ENCODE measurements at places on chromosomes 5 and 9.

GRCh38 chr5:135826994-135827671, 7.3 kb upstream of the SLC25A48 start:
- DNase-seq, result no peak

DNA sequence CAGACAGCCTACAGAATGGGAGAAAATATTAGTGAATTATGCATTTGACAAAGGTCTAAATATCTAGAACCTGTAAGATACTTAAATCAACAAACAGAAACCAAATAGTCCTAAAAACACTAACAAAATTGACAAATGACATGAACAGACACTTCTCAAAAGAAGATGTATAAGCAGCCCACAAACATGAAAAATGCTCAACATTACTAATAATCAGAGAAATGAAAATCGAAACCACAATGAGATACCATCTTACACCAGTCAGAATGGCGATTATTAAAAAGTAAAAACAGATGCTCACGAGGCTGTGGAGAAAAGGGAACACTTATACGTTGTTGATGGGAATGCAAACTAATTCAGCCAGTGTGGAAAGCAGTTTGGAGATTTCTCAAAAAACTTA, 1186.8 kb downstream of the DTWD2 start:
- DNase-seq, result no peak

DNA sequence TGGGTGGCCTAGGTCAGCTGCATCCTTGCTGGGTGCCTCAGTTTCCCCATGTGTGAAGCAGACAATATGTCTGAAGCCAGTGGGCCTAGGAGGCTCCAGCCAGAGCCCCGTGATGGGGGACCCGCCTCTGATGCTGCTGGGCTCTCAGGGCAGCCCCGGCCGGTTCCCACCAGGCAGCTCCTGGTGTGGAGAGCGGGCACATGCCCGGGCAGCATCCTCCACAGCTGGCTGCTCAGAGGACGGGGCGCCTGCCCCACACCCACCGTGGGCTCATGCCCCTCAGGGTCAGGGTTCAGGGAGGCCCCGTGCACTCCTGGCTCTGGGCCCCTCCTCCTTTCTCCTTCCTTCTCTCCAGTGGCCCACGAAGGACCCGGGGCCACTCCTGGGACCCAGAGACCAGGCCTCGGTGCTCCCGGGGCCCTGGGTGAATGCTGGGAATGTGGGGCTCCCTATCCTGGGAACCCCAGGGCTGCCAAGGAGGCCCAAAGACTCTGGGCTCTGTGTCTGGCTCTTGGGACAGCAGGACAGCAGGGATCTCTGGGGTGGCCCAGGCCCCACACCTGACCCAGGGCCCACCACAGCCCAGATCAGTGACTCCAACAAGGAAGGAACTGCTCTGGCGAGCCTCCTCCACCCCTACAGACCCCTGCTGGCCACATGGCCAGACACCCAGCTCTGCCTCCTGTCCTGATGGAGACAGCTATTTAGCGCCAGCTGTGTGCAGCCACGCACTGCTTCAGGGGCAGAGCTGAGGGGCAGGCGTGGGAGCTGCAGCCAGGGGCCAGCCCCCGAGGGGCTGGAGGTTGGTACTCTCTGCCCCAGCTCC, 39.5 kb upstream of the EGFL7 start:
- no peak for DNase-seq

DNA sequence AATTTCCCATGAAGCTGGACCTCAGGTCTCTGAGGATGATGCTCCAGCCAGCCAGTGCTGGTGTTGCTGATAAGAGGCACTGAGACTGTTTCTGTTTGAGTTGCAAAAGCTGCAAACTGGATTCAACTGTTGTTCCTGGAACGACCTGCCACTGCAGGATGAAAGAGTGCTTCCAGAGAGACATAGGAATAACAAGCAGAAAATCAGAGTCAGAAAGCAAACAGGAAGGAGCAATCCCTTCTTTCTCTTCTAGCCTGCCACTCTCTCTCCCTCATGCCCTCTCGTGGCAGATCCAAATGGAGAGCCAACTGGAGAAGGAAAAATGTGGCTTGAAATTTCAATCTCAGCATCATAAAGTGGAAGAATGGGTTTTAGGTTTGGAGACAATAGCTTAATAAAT, 110.4 kb downstream of the STARD4 start:
- no peak for DNase-seq

DNA sequence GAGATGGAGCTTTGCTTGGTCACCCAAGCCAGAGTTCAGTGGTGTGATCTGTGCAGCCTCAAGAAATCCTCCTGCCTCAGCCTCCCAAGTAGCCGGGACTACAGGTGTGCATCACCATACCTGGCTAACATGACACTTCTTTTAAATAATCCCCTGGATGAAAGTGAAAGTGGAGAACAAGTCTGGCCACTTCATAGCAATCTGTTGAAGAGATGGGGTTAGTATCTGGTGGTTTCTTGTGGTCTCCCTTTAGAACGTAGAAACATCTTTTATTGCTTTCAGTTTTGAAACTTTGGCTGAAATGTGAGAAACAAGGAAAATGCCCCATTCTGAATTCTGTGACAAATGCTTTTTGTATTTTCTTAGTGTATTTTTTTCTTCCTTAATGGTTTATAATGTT, 452.5 kb upstream of the RIOK2 start:
- no peak for DNase-seq

GRCh38 chr5:112245656-112246055, 173.4 kb downstream of the EPB41L4A start:
- no peak for DNase-seq

DNA sequence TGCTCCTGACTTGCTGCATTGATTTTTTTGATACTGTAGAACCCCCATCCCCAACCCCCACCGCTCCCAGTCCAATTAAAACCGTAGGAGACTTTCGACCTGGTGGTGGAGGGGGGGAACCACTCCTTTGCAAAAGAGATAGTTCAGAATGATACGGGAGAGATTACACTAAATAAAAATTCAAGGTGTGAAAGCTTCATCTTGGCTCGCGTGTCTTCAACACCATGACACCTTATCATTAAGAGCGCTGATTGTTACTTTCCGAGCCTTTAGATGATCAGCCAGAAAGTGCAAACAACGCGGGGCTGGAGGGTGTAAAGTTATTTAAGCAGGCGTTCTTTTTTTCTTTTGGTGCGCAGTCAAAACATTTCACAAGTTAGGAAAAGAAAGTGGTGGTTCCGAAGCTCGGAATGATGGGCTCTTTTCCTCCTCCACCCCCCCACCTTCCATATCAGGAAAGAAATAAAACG, 1.3 kb upstream of the ZNF462 start:
- no peak for DNase-seq

GRCh38 chr5:14341571-14342230, 198.6 kb downstream of the TRIO start:
- no peak for DNase-seq

- DNase-seq, result no peak
Measured at GRCh38 chr9:97510797-97511654, 9.6 kb downstream of the TMOD1 start.

DNA sequence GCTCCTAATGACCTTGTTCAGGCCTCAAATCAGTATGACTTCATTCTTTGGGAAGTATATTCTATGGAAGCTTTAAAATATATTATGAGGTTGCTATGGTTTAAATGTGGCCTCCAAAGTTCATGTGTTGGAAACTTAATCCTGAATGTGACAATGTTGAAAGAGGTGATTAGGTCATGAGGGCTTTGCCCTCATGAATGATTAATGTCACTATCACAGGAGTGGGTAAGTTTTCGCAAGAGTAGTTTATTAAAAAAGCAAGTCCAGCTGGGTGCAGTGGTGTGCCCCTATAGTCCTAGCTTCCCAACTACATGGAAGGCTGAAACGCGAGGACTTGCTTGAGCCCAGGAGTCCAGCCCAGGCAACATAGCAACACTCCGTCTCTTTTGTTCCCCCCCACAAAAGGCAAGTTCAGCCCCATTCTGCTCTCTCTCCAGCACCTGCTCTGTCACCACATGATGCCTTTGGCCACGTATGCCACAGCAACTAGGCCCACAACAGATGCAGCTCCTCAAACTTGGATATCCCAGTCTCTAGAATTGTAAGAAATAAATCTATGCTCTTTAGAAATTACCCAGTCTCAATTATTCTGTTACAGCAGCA, 105.3 kb downstream of the SIL1 start:
- DNase-seq, result no peak

DNA sequence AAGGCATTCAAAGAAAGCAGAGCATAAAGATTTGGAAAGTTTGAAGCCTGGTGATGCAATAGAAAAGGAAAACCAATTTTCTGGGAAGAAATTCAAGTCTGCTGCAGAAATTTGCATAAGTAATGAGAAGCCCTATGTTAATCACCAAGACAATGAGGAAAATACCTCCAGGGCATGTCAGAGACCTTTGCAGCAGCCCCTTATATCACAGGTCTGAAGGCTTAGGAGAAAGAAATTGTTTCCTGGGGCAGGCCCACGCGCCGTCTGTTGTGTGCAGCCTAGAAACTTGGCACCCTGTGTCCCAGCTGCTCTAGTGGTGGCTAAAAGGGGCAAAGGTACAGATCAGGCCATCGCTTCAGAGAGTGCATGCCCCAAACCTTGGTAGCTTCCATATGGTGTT, 495.3 kb upstream of the CDH6 start:
- no peak for DNase-seq

- DNase-seq, result no peak
Measured at GRCh38 chr5:174925586-174925985, 201.2 kb downstream of the MSX2 start.

GRCh38 chr5:177491429-177491945, 5.9 kb downstream of the PDLIM7 start:
- DNase-seq, result no peak

DNA sequence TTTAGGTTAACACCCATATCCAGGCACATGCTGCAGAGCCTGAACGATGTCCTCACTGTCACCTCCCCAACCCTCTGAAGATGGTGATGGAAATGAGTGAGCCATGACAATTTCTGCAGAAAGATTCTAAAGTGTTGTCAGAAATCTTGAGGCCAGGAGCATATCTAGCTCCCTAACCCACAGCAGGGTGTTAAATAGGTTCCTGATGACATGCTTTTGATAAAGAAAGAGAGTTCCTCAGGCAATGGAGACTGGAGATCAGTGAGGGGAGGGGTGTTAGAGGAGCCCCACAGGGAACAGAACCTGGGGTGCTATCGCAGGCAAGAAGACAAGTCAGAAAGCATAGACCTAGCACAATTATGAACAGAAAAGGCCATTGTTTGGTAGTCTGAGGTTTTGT, 95.7 kb downstream of the ENC1 start:
- DNase-seq, result no peak

- DNase-seq, result no peak
Measured at GRCh38 chr9:16622541-16622940, 247.9 kb downstream of the BNC2 start.

DNA sequence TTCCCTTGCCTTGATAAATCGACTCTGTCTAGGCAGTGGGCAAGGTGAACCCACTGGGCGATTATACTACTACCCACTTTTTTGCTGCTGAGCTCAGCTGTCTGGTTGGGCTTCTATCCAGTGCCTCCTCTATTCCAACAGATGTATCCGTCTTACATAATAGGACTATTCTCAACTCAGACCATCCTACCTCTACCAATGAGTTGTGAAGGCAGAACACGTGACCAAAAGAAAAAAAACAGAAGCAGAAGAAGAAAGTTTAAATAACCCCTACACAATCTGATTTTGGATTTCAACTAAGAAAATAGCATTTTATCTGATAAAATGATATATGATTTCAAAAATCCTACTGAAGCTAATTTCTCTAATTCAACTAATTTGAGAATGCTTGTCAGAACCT, 16.2 kb upstream of the SHOC1 start:
- no peak for DNase-seq

- no peak for DNase-seq
Measured at GRCh38 chr5:180869587-180869986, 8.5 kb upstream of the ZFP62 start.

DNA sequence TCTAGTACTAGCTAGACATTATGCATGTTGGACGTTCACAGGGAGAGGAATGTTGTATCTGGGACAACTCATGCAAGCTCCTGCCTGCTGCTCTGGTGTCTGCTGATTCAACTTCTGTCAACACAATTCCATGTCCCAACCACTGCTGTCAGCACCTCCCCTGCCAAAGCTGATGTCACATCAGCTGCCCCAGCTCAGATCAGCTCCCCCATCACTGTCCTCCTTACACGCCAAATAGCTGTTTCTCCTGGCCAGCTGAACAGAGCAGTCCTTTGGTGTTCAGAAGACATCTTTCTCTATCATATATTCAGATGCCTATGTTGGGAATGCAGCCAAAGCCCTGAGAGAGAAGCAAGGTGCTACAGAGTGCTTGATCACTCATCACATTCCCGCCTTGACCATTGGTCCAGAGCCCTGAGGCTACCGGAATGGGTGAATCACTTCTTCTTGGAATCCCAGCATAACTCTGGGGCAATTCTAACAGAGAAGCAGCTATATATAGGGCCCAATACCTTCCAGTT, 223.3 kb downstream of the SEC61B start:
- DNase-seq, result no peak

DNA sequence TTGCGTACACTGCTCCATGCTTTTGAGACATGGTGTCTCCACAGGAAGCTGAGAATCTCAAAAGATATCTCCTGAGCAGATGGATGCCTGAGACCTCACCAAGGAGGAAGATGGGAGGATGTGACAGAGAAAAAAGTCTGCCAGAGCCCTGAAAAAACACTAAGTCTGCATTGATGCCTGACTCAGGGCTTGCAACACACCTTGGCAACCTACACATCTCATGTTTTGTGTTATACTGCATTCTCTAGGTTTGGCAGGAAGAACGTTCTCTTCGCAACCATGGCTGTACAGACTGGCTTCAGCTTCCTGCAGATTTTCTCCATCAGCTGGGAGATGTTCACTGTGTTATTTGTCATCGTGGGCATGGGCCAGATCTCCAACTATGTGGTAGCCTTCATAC, 19.2 kb downstream of the SLC22A4 start:
- no peak for DNase-seq

DNA sequence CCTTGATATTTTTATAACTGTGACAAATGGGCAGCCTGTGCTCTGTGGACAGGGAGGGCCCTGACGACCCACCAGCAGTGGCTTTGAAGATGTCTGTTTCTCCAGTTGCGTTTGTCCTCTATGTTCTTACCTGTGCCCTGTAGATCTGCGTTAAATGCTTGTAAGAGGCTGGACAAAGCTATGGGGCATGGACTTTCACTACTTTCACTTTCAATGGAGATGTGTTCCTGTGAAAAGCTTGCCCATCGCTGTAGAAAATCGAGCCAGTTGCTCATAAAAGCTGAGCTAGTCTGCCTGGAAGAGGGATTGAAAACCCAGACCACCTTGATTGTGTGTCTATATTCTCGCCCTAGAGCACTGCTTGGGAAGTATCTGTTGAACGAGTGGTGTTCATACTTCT, 74.1 kb downstream of the PSAT1 start:
- no peak for DNase-seq

DNA sequence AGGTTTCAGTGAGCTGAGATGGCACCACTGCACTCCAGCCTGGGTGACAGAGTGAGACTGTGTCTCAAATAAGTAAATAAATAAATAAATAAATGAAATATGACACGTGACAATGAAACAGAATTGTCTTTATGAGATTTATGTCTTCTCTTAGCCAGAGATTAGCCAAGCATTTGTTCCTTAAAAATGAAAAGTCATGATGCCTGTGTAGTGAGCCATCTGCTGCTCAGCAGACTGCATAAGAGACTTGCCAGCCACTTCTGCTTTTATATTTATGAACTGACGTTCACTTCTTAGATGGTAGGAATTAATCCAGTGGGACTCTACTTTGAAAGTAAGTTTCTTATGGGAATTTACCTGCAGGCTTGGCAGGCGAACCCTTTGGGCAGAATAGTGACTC, 227.4 kb downstream of the NR3C1 start:
- no peak for DNase-seq
